T47D (cell line): ENCODE measurements at places on chromosomes 5 and 9.

DNA sequence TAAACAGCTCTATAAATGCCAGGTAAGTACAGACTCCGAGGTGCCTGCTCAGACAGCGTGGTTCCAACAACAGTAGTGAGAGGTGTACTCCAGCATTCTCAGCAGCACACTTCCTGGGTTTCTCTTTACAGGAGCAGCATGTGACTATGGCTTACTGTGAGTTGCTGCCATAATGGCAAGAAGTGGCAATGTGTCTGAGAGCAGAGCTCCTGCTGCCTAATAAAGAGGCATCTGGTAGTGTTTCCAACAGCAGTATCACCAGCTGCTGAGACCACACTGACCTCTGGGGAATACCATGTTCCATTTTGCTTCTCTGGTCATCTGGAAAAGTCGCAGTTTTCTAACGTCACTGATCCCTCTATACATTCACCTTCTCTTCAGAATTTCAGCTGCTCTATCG is 398.2 kb downstream of the SLCO4C1 start:
- no peak for DNase-seq

- no peak for DNase-seq
These were observed 53.9 kb upstream of the IL17B start for GRCh38 chr5:149432911-149433401.

- no peak for DNase-seq
These were observed 2.8 kb downstream of the FBN2 start for GRCh38 chr5:128535251-128535650.

DNA sequence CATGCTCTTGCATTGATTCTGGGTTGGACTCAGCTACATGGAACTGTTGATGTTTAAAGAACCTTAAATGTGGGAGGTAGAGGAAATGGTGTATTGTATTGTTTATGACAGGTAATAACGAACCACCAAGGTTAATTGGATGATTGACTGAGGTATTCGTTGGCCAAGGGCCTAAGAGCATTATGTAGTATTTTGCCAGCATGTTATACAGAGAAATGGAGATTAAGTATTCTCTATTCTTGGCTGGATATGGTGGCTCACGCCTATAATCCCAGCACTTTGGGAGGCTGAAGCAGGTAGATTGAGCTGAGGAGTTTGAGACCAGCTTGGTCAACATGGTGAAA is 59.0 kb upstream of the CDK20 start:
- no peak for DNase-seq

DNA sequence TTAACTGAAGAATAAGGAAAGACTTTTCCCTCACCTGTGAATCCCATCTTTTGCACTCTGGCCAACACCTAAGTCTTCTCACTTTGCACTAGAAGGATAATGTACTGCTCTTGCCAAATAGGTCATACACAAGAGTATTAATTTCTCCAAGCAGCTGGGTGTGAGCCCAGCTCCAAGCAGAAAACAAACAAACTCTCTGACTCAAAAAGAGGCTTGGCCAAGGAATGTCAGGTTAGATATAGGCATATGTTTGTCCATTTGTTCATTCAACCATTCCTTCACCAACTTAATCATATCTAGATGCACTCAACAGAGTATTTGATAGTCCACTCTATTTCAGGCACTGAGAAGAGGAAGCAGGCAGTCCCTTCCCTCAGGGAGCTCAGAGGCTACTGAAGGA is 84.4 kb downstream of the HTR4 start:
- DNase-seq = no peak

DNA sequence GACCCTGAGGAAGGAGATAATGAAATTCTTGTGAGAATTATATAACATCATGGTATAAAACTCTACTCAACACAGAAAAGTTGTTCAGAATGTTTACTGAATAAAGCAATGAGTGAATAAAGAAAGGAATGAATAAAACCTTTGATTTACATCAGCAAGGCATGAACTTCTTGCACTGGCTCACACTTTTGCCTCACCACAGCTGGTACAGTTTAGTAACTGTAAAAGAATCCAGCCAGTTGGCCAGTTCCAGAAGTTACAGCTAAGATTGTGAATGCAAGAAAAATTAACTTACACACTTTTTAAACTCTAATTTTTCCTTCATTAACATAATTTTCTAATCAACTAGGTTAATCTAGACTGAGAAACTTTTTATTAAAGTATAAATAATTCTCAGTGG is 490.9 kb downstream of the NFIB start:
- DNase-seq = no peak
